ENCODE measurements at places on chromosomes 7 and 10.
A peak's percentile ranks its signal among the peaks of the same experiment; 100 is the strongest.

DNA sequence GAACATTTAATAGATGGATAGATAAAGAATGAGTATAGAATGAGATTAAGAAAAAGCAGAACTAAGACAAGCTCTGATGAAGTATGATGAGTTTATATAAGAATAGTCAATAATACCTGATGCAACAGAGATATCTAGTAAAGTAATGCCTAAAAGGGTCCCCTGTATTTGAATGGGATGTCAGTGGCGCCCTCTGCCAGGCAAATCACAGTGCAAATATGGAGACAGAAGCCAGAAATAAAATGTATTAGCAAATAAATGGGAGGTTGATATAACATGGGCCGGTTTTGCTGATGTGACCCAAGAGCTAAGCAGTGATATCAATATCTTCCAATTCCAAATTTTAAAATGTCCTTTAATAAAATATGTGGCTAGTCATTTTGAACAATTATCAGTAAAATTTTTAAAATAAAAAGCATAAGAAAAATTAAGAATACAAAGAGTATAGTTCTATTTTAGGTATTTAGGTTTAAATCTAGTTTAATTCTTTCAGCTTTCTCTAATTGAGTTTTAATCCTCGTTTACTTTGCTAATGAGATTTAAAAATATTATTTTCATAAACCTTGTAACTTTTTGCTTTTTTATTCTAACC, 62.6 kb downstream of the ADK start:
- DNase-seq: peak; percentile 72

DNA sequence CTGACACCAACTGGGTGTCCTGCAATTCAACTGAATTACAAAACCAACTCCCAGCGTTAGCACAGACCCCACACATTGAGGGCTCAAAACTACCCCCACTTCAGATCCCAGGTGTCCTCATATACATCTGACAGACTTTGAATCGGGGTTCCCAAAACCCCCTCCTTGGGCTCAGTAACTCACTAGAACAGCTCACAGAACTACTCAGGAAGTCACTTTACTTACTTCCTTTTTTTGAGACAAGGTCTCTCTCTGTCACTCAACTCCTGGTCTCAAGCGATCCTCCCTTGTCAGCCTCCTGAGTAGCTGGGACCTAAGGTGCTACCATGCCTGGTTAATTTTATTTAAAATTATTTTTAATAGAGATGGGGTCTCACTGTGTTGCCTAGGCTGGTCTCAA, 456.0 kb downstream of the SDK1 start:
- no peak for DNase-seq

DNA sequence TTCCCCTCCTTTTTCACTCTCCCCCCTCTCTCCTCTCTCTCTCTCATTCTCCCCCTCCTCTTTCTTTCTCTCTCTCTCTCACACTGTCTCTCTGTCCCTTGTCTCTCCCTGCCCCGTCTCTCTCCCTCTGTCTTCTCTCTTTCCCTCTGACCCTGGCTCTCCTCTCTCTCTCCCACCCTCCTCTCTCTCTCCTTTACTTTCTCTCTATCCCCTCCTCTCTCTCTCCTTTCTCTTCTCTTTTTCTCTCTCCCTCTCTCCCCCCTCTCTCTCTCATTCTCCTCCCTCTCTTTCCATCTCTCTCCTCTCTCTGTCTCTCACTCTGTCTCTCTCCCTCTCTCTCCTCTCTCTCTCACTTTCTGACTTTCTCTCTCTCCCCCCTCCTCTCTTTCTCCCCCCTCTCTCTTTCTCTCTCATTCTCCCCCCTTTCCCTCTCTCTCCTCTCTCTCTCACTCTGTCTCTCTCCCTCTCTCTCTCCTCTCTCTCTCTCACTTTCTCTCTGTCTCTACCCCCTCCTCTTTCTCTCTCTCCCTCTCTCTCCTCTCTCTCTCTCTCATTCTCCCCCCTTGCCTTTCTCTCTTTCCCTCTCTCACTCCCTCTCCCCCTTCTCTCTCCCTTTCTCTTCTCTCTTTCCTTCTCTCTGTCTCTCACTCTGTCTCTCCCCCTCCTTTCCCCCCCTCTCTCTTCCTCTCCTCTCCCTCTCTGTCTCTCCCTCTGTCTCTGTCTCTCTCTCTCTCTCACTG, 18.9 kb upstream of the VPS37D start:
- DNase-seq: no peak

- no peak for DNase-seq
Measured at GRCh38 chr10:67553254-67553653, 142.7 kb downstream of the CTNNA3 start.

DNA sequence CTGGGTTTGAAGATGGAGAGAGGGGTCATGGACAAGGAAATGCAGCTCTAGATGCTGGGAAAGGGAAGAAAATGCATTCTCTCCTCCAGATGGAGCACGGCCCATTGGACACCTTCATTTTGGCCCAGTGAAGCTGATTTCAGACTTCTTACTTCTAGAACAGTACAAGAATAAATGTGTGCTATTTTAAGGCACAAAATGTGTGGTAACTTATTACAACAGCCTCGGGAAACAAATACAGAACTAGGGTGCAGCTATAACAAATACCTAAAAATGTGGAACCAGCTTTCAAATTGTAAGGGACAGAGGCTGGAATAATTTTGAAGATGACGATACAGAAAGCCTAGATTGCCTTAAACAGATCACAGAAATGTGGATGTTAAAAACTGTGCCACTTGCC, 54.1 kb downstream of the CYTH3 start:
- no peak for DNase-seq

- no peak for DNase-seq
Measured at GRCh38 chr7:142690554-142691182, 58.6 kb upstream of the PRSS1 start.

DNA sequence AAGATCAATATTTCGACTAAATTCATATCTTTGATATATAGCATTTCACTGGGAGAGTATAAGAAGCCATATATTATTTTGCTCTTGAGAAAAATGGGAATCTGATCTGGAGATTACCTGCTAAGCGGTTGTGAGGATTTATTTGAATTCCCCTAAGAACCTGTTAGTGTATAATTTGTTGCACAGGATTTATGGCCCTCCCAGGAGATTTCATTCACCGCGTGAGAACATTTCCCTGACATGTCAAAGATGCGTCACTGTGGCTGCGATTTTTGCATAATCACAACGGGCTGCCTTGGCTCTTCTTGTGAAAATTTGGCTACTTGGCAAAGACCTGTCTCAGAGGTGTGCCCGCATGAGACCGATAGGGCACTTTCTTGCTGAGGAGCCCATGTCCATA, 184.7 kb upstream of the PFKP start:
- no peak for DNase-seq

GRCh38 chr10:24009736-24010135, 199.2 kb upstream of the KIAA1217 start:
- no peak for DNase-seq

GRCh38 chr7:43879477-43879876, 10.2 kb upstream of the MRPS24 start:
- DNase-seq: peak; percentile 86

GRCh38 chr10:1579141-1579491, 158.2 kb downstream of the ADARB2 start:
- no peak for DNase-seq

DNA sequence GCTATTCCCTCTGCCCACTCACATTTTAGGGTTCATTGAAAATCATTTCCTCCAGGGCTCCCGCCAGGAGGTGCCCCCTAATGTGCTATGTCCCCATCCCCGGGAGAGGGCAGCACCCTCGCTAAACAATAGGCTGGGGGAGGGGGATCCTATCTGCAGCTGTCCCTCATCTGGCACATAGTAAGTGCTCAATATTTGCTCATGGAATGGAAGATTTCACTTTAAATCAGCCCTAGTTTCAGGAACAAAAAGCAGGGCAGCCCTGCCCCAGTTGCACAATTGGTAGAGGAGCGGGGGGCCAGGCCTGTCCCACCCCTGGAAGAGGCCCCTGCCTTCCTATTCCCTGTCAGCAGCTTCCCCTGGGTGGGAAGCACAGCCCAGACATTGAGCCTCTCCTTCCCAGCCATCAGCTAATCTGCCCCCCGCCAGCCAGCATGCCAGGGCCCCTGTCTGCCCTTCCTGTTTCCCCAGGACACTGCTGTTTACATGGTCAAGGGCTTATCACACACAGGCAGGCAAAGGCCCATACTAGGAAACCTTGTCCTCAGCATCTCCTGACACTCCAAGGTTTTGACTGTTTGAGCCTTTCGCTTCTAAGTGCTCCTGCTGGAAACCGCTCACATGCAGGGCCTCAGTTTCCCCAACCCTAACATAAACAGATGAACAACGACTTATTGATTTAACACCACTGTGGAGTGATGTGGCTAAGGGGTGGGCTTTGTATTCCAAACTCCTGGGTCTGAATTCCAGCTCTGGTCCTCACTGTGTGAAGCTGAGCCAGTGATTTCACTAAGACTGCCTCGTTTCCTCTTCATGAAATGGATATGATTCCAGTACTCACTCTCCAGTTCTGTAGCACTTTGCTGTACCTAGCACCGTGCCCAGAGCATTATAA, 130.7 kb upstream of the ZMIZ1 start:
- no peak for DNase-seq

DNA sequence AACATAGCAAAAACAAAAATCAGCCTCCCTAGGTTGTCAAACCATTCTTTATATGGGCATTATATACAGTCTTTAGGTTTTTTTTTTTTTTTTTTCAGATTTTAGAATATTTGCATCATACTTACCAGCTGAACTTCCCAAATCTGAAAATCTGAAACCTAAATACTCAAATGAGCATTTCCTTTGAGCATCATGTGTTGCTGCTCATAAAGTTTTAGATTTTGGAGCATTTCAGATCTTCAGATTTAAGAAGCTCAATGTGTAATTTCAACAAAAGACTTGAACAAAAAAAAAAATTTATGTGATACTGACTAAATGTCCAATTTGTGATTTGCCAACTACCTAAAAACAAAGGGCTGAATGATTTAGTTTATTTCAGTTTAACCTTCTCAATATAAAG, 13.6 kb downstream of the FAM3C start:
- no peak for DNase-seq

DNA sequence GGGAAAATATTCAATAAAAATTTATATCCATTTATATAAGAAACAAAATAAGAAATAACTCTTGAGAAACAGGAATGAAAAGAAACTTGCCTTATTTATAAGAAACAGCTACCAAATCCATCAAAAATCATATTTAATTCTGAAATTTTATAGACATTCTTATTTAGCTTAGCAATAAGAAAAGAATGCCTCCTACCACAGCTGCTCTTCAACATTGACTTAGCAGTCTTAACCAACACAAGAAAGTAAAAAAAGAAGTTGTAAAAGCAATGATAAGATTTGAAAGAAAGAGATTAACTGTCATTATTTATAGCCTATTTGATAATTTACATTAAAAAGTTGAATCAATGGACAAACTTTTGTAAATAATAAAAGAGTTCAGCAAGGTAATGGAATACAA, 212.8 kb downstream of the ZNF365 start:
- DNase-seq: no peak

DNA sequence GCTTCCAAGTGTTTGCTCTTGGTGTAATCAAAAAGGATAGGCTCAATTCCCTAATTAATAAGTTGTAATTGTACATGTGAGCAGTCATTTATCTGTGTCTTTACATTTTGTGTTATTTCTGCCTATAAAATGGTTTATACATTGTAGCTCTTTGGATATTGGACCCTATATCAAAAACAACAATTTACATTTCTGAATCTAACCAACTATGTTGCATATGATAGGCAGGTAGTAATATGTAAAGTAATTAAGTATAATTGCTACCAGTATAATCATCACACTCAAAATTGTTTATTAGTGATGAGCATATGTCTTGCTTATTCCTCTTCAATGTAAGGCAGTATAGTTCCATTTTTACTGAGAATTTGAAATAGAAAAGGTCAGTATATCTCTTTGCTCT, 13.8 kb downstream of the AKR1C1 start:
- no peak for DNase-seq

Measured in cardiac fibroblast (primary cell).